Activated CD4-positive, alpha-beta T cell treated with anti-CD3 and anti-CD28 coated beads, Interleukin-2, amount 10 ng/mL, durations not matched to agents 7 days and 5 days (primary cell): ENCODE measurements at places on chromosomes 13 and 19. TPM values are rescaled to one million over a fixed set of nuclear protein-coding genes. Genes with fewer than 3 reads are reported as not detected.

DNA sequence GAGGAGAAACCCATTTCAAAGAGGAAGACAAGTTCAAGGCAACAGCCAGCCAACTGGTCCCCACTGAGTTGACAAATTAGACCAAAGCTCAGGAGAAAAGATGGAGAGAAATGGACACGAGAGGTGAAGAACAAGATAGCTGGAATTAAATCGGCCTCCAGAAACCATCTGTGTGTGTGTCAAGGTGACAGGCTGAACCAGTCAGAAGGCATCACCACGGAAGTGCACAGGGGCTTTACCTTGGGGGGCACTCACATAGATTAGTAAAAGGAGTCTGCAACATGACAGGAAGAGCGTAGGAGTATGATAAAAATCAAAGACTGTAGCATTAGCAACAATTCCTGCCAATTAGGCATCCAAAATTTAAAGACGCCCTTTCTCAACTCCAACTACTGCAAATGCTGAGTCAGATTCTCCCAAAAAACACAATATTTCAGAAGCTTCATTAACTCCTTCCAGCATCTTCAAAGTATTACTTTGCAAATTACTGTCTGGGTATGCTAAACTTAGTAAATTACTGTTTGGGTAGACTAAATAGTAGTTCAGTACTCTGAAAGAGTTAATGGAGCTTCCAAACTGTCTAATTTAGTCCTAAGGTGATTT lies 66.2 kb downstream of the FOXO1 start:
- DNase-seq = no peak

DNA sequence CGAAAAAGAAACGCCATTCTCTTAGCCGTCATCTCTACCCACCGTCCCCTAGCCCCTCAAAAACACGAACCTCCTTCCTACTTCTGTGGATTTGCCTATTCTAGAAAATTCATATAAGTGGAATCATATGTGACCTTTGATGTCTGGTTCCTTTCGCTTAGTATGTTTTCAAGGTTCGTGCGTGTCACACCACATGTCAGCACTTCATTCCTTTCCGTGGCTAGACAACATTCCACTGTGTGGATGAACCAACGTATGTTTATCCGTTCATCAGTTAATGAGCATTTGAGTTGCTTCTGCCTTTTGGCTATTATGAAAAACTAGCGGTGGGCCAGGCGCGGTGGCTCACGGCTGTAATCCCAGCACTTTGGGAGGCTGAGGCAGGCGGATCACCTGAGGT lies 14.0 kb upstream of the PPP1R12C start:
- no peak for DNase-seq

Gene OVOL3
- total RNA-seq = not detected

- DNase-seq = no peak
Measured at GRCh38 chr19:57720878-57721277, 6.5 kb downstream of the ZNF671 start.

Gene SLC10A2
- total RNA-seq = not detected

GRCh38 chr19:50046649-50047503 lies 21.1 kb downstream of the ZNF473 start:
- peak; percentile 35 for DNase-seq

Gene SGCG
- not detected for total RNA-seq

Gene FAM83E
- total RNA-seq = 2.5 TPM

- no peak for DNase-seq
Measured at GRCh38 chr13:114320065-114320464, 5.8 kb downstream of the CHAMP1 start.

DNA sequence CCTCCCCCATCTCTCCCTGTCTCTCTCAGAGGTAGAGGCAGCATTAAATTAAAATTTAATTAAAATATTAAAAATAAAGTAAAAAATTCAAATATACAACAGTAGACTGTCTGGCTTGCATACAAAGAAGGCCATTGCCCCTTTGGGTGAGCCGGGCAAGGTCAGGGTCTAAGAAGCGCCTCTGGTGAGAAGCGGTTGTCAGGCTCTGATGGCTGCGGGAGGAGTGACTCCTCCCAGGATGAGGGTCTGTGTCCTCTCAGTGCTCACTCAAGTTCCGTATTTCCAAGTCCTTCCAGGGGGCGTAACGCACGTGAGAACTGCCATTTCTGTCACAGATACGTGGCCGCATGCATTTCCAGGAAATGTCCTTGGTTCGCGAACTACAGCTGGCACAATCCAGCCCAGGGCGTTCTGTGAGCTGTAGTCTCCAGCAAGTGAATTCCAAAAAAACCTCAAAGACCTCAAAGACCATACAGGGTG lies 737 bp upstream of the ZNF181 start:
- DNase-seq = no peak

DNA sequence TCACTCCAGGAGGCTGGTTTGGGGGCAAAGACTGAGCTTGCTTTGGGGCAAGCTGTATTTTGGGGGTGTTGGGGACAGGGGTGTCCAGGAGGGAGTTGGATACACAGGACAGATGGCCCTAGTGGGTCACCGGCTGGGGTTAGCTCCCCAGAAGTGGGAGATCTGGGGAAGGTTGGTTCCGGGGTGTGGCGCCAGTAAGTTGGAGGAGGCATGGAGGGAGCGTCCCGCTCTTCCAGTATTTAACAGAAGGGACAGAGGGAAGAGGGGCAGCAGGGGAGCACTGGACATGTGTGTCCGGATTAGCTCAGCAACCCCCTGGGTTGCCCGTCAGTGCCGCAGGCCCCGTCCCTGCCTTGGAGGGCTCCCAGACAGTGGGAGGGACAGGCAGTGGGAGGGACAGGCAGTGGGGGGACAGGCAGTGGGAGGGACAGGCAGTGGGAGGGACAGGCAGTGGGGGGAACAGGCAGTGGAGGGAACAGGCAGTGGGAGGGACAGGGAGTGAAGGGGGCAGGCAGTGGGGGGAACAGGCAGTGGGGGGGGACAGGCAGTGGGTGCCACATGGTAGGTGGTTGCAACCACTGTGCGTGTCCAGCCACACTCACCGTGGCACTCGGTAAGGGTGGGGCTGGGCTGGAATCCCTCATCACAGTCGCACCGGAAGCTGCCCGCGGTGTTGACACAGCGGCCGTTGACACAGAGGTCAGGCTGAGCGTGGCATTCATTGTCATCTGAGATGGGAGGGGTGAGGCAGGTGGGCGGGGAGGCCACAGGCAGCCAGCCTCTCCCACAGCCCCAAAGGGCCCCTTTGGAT lies 33.2 kb downstream of the CCL25 start:
- no peak for DNase-seq

DNA sequence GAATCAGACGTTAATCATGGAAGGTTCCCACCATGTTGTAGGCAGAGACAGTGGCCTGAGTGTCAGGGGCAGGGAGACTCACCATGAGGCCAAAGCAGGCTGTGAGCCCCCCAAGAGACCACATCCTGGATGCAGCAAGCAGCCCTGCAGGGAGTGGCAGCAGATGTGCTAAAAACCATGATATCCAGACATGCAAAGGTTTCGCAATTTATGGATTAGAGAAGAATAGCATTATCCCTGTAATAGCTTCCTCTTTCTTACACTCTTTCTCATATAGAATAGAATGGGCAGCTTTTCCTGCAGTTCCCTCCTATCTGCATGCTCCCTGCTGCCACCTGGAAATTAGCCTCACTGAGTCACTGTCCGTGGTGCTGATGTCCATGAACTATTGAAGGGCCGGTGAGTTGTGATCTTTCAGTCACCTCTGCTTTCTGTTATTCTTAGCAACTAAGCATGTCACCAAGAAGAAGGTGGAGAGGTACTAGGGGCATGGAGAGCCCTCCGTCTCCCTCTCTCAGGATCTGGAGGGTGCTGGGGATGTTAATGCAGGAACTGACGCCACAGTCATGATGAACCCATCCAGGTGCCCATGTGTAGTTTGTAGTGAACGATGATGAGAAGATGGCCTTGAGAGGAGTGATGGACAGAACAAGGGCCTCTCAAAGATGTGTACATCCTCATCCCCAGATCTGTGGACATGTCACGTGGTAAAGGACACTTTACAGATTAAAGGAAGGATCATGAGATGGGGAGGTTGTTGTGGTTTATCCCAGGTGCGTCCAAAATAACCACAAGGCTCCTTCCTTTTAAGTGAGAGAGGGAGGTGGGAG lies 9.9 kb downstream of the CEACAM4 start:
- DNase-seq = no peak

DNA sequence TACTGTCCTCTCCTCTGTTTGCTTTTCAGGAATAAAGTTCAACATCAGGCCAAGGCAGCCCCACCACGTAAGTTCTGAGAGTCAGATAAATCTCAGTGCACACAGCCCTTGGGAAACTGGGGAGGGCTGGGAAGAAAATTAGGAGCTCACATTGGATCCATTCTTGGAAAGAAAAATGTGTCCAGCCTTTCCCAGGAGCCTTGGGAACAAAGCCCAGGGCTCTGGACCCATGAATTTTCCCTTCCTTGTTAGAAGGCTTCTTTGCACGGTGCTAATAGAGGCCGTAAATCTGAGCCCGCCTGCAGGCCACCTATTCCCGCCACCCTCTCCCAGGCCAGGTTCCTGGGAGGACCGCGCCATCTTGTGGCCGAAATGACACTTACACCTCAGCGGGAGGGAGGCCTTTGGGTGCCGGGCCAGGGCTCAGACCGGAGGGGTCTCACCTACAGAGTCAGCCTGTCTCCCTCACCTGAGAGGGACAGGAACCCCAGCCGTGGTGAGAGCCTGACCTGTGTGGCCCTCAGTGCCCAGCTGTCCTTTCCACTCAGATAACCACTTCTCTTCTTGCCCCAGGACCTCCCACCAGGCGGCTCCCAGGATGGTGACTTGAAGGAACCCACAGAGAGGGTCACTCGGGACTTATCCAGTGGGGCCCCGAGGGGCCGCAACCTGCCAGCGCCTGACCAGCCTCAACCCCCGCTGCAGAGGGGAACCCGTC lies 25.1 kb upstream of the KCTD15 start:
- DNase-seq = peak; percentile 72

DNA sequence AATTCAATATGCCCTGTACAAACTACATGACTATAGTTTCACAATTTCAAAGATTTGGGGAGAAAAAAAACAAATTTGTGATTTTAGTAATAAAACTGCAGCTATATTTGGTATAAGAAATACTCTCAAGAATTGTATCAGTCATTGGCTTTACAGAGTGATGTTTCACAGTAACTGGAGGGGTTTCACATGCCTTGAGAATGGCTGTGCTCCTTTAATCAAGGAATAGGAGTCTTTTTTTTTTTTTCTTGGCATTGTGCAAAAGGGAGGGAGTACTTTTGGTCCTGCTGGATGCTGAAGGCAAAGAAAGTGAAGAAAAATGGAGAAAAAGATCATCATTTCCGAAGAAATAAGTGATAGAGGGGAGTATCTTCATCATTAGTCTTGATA lies 6.8 kb downstream of the ZNF507 start:
- no peak for DNase-seq

DNA sequence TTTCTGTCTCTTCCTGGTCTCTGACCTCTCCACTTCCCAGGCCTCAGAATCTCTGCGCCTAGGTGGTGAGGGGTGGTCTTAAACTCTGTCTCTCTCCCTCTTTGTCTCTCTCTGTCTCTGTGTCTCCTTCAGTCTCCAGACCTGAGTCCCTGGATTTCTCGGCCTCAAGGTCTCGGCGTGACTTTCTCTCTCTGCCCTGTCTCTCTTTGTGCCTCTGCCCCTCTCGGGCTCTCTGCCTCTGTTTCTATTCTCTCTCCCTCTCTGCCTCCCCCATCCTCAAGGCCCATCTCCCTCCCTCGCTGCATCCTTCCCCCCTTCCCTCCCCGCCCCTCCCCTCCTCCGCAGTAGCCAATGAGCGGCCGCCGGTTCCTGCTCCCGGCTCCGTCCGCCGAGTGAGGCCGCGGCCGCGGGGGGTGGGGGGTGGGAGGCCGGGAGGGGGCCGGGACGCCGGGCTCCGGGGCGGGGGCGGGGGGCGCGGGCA lies at the start of gene CACNG7:
Gene CACNG7, plus strand, starts transcription at position 344 of the 481 bp plus-strand sequence. CDS start 3,554 bp downstream, outside the sequence.
- DNase-seq = no peak

DNA sequence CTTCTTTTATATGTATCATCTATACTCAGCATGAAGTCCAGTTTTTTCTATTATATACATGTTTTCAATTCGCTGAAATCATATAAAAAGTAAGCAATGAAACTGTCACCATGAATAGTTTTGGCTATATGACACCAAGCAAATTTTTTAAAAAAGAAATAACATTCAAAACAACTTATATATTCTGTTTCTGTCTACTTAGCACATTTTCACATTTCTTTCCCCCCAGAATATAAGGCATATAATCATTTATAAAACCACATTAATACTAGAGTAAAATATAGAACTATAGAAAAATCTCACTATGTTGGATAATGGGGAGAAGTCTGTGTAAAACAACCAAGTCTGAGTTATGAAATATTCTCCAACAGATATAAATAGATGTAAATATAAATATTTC lies 33.1 kb downstream of the POSTN start:
- no peak for DNase-seq

DNA sequence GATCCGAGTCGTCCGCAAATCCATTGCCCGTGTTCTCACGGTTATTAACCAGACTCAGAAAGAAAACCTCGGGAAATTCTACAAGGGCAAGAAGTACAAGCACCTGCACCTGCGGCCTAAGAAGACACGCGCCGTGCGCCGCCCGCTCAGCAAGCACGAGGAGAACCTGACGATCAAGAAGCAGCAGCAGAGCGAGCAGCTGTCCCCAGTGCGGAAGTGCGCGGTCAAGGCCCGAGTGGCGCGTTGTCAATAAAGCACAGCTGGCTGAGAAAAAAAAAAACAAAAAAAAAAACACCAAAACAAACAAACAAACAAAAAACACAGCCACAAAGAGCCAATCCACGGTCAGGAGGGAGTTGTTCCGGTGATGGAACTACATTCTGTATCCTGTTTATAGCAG lies 4.7 kb upstream of the GNA15 start:
- DNase-seq = peak; percentile 27
